ENCODE measurements at places on chromosomes 7 and 10.
A peak's percentile ranks its signal among the peaks of the same experiment; 100 is the strongest.

- no peak for DNase-seq
Measured at GRCh38 chr7:55400191-55400590, 35.1 kb downstream of the LANCL2 start.

DNA sequence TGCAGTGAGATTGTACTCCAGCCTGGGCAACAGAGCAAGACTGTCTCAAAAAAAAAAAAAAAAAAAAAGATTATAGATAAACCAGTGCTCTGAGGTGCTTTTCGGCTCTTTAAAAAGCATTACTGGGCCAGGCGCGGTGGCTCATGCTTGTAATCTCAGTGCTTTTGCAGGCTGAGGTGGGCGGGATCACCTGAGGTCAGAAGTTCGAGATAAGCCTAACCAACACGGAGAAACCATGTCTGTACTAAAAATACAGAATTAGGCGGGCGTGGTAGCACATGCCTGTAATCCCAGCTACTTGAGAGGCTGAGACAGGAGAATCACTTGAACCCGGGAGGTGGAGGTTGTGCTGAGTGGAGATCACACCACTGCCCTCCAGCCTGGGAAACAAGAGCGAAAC, 6.6 kb upstream of the HNRNPF start:
- no peak for DNase-seq

DNA sequence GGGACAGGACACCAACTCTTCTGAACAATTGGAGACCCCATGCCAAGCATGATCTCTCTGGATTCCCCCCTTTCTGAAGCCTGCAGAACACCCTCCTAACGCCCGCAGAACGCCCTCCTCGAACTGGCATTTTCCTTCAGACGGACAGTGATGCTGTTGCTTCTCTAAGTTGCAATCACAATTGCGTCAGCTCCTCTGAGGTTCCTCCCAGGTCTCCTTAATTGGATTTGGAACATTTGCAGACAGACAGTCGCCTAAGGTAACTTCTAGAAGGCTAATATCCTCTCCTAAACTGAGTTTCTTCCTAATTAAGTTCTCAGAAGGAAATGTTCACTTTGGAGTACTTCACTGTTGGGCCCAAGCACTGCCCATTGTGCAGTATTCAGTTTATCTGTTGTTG, 20.5 kb upstream of the SERPINE1 start:
- no peak for DNase-seq

DNA sequence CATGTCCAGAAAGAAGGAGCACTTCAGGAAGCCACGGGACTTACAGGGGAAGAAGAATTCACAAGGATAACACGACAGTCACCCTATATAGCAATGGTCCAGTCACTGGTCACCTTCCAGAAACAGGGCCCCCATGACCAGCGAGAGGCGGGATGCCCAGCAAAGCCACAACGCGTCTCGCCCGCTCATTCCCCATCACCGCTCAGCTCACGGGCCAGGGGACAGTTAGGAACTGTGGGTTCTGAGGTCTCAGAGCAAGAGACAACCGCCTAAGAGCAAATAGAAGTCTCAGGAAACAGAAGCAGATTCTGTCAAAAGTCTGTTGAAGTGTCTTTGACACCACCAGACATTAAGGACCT, 71.9 kb downstream of the PROSER2 start:
- DNase-seq, result no peak

- DNase-seq, result no peak
Measured at GRCh38 chr10:96685306-96685705, 35.0 kb downstream of the PIK3AP1 start.

DNA sequence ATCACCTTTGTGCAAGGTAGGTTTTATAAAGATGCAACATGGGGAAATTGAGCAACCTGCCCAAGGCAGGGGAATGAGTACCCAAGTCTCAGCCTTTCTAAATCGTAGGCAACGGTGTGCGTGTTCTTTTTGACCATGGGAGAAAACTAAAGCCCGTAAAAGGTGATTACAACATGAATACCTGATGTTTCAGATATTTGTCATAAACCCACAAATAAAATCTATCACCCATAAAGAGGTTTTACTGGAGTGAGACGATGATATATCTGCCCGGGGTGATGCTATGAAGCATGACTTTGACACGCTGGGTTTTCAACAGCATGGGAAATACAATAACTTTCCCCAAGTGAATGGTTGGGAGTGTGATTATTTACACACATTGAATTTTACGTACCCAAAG, 406.3 kb upstream of the KLF6 start:
- DNase-seq, result no peak

- no peak for DNase-seq
Measured at GRCh38 chr10:48447356-48448215, 141.1 kb downstream of the MAPK8 start.

DNA sequence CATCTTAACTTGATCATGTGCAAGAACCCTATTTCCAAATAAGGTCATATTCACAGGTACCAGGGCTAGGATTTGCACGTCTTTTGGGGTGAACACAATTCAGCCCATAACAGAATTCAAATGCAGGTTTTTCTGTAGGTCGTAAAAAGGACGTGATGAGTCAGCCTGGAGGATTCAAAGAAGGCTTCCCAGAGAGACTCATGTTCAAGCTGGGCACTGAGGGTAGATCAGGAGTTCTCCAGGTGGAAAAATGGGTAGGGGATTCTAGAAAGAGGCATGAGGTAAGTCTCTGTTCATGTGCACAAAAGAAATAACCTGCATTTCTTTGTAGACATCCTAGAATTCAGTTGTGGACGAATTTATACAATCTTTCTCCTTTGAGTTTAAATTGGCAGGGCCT, 160.4 kb downstream of the RPS24 start:
- DNase-seq, result no peak

GRCh38 chr7:48083114-48083830, 5.8 kb upstream of the UPP1 start:
- DNase-seq, result no peak

- DNase-seq, result no peak
Measured at GRCh38 chr7:54908760-54909438, 109.9 kb upstream of the EGFR start.

DNA sequence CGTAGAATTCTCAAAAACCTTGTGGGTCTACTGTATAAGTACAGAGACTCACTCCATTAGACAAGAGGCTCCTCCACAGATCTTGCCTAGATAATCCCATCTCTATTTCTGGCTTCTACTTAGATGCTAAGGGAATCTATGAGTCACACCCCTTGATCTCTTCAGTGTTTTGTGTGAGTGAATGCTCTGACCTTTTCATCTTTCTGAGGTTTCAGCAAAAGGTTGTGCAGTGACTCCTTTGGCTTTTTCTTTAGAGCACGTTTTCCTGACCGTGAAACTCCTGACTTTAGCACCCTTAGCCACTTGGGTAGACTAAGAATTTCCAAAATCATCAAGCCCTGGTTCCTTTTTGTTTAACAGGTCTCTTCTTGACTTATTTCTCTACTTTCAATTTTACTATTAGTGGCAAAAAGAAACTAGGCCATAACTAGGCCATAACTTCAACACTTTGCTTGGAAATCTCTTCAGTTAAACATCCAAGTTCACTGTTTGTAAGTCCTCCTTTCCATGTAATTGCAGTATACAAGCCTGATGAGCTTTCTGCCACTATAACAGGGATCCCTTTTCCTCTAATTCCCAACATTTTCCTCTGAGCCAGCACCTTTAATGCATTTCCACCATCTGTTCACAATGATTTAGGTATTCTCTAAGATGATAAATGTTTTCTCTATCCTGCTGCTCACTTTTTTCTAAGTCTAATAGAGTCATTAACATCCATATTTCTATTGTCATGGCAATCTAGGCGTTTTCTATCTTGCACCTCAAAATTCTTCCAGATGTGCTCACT, 19.4 kb downstream of the COPG2 start:
- peak; percentile 1 for DNase-seq

DNA sequence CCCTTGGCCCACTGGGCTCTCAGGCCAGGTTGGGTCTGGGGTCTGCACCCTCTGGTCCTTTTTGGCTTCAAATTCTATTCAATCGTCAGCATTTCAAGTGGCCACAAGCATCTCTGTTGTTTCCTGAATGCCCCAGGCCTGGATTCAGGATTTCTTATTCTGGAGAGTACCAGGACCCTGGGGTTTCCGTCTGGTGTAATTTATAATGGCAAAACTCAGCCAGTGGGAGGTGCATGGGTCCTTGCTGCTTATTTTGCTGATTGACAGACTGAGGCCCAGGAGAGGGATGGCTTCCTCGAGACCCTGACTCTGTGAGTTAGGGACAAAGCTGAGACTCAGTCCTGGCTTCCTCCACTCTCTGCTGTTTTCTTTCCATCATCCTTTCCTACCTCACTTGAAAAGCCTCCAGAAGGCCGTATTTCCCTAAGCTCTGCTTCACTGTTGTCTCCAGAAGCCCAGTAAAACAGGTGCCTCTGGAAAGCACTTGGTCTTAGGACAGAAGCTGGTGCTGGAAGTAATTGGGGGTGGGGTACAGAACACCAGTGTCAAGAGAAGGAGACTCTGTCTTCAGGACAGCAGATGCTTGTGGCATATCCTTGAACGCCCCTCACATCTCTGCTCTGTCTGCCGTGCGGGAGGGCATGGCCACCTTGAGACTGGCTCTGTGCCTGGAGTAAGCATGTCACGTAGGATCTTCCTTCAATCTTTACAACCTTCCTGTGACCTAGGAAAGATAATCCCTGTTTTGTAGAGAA, 39.4 kb upstream of the SH2D4B start:
- DNase-seq, result no peak

DNA sequence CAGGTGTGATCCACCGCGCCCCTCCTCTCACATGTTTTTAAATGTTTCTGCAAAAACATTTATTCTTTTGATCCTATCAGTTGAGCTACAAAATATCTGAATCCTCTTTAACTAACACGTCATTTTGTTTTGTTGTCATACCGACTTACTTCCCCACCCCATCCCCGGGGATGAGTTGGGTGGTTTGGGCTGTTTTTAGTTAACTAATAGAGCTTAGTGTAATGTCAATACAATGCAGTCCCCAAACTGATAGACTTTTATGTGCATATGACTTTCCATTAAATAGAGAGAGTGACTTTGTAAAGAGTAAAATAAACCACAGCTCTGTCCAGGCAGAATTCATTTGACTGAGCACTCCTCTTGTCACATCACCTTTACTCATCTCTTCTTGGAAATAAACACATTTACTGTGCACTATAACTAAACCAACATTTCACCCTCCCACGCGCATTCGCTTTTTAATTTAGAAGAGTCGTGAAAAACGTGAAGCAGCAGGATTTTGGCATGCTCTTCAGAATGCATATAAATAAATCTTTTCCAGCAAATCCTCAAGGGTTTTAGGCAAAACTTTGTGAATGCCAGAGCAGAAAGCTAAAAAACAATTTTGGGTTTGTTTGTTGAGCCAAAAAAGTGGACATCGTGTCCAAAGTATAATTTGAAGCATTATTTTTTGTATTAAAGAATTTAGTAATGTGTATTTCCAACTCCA, 187.4 kb upstream of the MGMT start:
- no peak for DNase-seq

- DNase-seq, result peak; percentile 13
Measured at GRCh38 chr10:73095481-73096021, 1.1 kb downstream of the P4HA1 start.

GRCh38 chr10:101879456-101880231, 36.0 kb upstream of the KCNIP2 start:
- no peak for DNase-seq

DNA sequence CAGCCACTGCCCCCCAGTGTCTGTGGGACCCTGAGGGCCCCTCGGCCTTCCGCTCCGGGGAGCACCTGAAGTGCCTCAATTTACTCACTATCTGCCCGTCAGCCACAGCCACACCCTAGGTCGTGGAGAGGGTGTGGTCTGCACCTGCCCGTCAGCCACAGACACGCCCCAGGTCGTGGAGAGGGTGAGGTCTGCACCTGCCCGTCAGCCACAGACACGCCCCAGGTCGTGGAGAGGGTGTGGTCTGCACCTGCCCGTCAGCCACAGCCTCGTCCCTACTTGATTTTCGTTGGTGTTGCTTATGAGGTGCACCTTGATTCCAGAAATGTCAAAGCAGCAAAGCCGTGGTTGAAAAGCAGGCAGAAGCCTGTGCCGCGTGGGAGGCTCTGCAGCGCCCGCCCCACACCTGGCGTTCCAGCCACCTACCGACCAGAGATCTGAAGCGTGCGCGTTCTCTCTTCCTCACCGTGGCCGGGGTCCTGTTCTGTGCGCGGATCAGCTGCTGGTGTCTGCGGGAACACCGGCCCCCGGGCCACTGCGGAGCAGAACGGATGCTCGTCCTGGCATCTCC, 101.6 kb downstream of the DYNC2I1 start:
- DNase-seq, result no peak

DNA sequence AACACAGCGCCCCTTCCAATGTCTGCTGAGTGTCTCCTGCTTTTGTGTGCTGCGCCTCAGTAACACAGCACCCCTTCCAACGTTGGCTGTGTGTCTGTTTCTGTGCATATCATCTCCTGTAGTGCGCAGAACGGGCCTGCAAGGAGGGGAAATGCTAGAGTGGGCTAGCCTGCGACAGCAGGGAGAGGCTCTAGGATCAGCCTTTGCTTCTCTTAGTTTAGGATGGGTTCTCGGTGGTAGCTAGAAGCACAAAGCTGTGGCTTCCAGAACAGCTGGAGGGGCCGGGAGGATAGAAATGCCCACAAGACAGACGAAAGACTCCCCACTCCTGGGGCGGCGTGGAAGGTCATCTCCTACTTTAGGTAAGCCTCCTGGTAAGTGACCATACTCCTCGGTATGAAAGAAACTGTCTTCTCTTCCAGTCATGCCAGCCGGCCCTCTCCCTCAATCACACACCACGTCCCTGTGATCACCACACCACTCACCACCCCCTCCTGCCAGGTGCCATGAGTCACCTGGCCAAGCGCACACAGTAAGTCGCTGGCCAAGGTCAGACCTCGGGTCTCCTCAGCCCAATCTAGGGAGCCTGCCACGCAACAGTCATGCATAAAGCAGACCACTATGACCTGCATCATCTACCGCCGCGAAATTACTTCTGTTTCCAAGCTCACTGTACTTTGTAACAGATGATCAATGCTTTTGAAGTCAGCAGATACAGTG, 4.8 kb downstream of the PITRM1 start:
- DNase-seq, result no peak

DNA sequence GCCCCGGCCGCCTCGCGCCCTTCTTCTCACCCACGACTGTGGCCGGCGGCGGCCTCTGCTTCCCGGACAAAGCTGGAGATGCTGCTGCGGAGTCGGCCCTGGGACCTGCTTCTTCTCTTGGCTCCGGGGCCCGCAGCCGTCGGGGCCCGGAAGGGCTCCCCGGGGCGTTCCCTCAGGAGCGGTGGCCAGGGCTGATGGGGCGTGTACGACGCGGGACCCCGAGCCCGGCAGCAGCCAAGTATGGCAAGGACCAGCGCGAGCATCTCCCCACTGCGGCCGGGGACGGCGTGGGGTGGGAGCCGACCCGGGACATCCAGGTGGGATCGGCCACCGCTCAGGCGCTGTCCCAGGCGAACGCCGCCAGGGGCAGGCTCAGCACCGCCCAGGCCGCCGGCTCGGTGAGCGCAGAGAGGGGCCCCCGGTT, 27.6 kb upstream of the BMS1 start:
- DNase-seq, result no peak

- no peak for DNase-seq
Measured at GRCh38 chr10:24381235-24382010, 172.5 kb downstream of the KIAA1217 start.

- DNase-seq, result no peak
Measured at GRCh38 chr7:69232445-69233376, 365.6 kb upstream of the AUTS2 start.

Measured in stimulated activated CD4-positive, alpha-beta T cell treated with anti-CD3 and anti-CD28 coated beads, Interleukin-2, amount 100 ng/mL, for 48 hours (primary cell).